ENCODE measurements at places on chromosomes 12 and 14.
A peak's percentile ranks its signal among the peaks of the same experiment; 100 is the strongest.

DNA sequence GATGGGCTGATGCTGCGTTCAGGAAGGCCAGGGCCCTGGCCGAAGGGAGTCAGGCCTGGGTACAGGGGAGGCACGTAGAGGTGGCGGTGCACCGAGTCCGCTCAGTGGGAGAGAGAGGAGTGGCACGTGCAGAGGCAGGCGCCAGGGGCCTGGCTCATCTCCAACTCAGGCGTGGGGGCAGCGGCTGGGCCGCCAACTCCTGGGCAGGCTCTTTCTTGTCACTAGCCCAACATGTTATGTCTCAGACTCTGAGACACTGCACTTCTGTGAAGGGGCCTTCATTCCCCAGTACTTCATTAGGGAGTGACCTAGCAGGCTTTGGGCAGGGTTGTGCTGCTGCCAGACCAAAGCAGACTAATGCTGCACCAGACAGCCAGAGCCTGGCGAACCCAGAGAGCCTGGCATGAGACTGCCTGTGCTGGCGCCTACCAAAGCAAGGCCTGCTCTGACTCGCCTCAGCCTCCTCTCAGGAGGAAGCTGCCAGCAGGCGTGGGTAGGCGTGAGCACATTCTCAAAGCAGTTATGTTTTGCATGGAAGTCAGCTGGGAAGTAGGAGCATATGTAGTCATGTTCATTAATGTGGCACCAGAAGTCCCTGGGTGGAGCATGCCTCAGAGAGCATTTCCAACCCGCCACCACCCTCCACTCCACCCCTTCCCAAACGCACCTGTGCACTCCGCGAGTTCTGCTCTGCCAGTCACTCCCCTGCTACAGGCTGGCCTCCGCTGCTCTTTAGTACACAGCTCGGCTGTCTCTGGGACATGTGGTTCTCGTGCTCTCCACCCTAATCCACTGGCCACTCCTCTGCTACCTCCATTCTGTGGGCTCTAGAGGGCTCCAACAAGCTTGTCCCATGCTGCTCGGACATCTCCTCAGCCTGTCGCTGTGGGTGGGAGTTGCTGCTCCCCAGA, 9.7 kb downstream of the CKB start:
- peak; percentile 69 for DNase-seq

DNA sequence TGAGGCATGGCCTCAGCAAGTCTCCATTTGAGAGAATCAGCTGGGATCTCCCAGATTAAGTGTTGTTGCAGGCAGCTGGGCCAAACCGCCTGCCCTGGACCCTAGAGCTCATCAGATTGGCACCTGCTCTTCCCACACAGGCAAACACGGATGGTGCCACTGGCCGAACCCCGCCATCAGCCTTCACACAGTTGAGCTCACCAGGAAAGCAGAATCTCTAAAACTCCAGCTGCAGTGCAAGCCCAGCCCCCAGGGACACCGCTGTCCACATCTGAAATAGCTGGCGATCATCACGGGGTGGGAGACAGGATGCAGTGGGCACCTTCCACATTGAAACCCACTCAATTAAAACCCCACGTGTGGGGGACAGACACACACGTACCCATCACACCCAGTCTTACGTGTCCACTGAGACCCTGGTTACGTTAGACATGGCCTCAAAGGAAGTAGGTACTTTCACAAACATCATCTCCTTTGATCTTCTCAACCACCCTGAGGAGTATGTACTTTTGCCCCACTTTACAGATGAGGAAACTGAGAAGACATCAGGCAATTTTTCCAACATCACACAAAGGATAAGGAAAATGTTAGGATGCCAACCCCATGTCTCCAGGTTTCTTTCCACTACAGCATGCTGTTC, 88.8 kb downstream of the SINHCAF start:
- DNase-seq = no peak

GRCh38 chr12:78914859-78915331, 50.3 kb downstream of the SYT1 start:
- no peak for DNase-seq

DNA sequence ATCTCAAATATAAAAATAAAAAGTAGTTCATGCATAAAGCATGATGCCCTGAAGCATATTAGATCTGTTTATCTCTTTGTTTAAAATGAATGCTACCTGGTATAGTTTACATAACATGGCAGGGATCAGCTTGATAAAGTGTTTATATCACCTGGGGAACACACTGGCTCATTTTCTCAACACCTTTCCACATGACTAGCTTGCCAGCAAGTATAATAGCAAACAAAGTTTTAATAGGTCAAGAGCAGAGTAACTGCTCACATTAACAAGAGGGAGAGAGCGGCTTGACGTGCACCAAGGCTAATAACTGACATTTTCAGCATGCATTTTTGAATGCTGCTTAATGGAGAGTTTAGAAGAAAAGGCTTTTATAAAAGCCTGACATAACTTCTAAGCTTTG, 246.4 kb downstream of the EGLN3 start:
- no peak for DNase-seq

GRCh38 chr14:20657216-20658211, 16.0 kb upstream of the OR6S1 start:
- DNase-seq = no peak

- no peak for DNase-seq
Measured at GRCh38 chr14:77314539-77315457, 5.9 kb downstream of the POMT2 start.

- no peak for DNase-seq
Measured at GRCh38 chr12:39287409-39287808, 155.5 kb downstream of the KIF21A start.

GRCh38 chr12:22322091-22322490, 12.4 kb downstream of the ST8SIA1 start:
- DNase-seq = no peak

- no peak for DNase-seq
Measured at GRCh38 chr14:20802341-20803084, at the start of gene RNASE1. TSS of gene RNASE1 (minus strand) at chr14:20802844. CDS start at chr14:20802068, 776 bp downstream.
